Muscle of leg (tissue), 16 donors: ENCODE measurements at places on chromosomes 6 and 20. TPM values are rescaled to one million over a fixed set of nuclear protein-coding genes. Genes with fewer than 3 reads are reported as not detected.

The VSX1 gene
- polyA plus RNA-seq, result 0.12 TPM

The PXDC1 gene
- 21.9 TPM for polyA plus RNA-seq

The TFAP2D gene
- polyA plus RNA-seq, result not detected

The BEND3 gene
- polyA plus RNA-seq, result 2.5 TPM

The EBF4 gene
- polyA plus RNA-seq, result 4.0 TPM

The SH3BGRL2 gene
- 7.8 TPM for polyA plus RNA-seq
